ENCODE measurements at places on chromosomes 5 and 9.

DNA sequence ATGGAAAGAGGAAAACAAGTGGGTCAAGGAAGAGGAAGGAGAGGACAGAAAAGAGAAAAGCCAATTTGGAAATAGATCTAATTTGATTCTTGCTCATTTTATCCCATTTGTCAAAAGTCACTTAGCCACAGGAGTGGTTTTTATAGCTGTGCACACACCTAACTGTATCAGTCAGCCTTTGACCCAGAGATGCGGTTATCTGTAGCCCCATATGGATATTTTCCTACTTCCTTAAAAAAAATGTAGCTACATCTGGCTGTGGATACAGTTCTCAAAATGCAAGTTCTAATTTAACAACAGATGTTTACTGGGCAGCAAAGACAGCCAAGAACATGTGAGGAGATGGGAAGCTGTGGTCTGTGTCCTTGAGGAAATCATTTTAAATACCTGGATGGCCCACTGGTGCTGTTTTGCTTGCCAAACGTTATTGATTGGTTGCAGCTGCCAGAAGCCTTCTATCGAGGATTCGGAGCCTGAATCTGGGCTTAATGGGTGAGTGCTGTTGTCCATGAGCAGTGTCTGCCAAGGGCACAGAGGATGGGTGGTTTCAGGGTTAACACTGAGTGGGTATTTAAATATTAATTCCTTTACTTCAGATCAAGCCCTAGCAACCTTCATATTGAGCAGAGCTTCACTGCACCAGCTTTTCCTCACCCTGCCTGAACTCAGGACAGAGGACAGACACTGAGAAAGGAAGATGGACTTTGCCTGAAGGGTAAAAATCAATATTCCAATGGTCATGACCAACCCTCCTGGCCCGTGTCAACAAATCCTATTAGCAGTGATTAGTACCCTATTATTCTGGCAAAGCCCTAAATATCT lies 92.2 kb downstream of the APBA1 start:
- DNase-seq = no peak

DNA sequence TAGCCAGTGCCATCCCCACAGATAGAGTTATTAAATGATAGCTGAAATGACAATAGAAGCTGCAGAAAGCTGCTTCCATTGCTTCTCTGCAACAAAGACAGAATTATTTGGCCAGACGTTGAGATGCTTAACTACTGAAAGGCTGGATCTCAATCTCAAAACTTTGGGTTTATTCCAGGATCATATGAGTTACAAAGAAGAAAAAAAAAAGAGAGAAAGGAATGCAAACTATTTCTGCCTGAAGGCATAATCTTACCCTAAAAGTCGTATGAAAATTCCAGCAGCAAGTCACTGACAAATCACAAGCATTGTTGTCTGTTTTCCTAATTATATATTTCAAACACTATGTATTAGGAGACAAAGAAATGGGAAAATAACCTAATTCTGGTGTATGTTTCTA lies 12.8 kb upstream of the TYRP1 start:
- DNase-seq = no peak

DNA sequence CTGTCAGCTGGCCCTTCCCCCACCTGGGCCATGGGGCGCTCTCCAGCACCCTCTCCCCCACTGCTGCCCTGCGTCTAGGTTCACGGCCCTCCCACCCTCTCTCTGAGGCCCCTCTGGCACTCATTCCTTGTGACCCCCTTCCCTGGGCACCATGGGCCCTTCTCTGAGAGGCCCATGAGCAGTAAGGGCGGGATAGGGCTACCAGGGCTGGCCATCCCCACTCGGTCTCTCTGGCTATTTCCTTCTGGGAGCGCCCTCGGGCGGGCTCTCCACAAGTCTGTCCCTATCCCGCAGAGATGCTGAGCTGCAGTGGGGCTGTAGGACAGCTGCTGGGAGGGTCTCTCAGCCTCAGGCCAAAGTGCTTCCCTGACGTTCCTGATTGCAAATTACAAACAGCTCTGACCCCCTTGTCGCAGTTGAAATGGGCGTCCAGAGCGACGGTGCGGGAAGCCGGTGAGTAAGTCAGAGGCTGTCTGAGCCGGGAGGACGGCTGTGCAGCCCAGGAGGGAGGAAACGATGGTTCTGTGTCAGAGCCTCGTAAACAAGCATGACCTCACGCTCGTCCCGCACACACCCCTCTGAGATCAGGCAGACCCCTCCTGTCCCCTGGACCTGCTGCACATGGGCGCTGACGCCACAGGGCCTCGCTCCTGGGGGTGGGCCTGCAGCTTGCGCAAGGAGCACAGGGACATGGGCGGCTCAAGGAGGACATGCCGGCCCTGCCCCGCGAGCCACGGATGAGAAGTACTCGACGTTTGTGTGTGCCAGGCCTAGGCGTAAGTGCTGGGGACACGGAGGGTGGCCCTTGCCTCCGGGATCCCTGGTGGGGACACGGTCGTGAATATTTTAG lies 36.3 kb upstream of the GFPT2 start:
- no peak for DNase-seq

- DNase-seq = no peak
Measured at GRCh38 chr9:128712451-128713410, 10.4 kb downstream of the PKN3 start.

DNA sequence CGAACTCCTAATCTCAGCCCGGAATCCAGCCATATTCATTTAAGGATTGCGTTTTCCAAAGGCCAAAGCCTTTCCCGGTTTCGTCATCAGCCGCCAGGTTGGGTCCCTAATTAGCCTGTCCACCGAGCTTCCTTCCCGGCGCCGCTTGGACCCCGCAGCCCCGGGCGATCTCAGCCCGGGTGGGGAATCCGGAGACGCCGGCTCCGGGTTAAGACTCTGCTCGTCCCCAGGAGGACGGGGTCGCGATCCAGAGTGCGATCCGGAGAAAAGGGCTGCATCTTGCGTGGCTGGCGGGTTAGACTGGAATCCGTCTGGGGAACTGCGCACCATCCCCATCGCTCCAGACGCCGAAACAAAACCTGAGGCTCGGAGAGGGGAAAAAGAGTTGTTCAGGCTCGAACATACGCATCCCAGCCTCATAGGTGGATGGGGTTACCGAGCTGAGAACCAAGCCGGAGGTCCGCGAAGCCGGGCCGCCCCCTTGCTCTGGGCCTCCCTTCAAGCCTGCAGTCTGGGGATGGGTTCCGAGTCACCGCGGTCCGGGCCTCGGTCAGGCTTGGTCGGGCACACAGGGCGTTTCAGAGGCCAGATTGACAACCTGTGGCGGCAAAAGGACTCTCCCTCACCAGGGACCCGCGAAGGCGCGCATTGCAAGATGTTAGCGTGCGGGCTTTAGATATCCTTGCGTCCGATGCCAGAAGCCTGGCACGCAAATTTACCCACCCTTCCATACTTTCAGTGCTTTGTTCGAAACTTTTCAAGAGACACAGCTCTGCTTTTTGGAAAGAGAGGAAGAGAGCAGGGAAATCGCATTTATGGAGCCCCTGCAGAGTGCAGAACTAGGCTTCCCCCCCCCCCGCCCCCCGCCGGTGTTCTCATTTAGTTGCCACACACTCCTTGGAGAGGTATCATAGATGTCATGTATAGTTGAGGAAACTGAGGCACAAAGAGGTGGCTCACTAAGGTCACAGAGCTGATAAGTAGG lies 7.9 kb downstream of the MSX2 start:
- DNase-seq = no peak

Measured in HEK293T (cell line).